ENCODE measurements at places on chromosomes 5 and 9. TPM values are rescaled to one million over a fixed set of nuclear protein-coding genes. Genes with fewer than 3 reads are reported as not detected.

DNA sequence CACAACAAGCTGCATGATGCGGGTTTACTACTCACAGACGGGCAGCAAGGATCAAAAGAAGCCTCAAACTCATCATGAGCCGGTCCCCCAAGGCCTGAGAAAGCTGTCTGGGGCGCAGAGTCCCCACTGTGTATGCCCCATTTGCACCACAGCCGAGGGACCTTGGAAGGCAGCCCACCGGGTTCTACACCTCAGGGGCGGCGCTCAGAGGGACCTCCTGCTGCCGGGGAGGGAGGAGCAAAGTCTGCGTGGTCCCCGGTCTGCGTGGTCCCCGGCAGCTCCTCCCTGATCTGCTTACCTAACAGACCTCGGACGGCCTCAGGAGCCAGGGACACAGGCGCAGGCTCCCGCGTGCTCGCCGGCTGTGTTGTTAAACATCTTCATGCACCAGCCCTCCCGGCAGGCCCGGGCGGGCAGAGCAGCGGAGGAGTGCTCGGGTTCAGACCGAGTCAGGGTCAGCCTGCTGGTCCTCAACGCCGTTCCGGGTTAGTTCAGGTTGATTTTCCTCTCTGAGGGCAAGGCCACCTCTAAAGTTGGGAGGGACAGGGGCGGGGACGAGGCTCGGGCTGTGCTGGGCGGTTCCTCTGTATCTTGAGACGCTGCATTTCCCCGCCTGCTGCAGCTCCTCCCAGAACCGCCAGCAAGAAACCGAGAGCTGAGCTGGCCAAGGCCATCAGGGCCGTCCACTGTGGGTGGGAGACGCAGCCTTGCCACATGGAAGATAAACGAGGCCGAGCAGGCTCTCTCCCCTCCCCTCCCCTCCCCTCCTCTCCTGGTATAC lies 74.6 kb downstream of the MRPL36 start:
- DNase-seq, result peak; percentile 24

GRCh38 chr5:152218694-152219093 lies 186.4 kb downstream of the NMUR2 start:
- DNase-seq, result no peak

GRCh38 chr5:164119806-164120447 lies 614.5 kb downstream of the MAT2B start:
- DNase-seq, result no peak

- DNase-seq, result no peak
These were observed 25.8 kb upstream of the IFNA14 start for GRCh38 chr9:21265421-21266189.

GRCh38 chr5:179171816-179172745 lies 111.9 kb downstream of the ZNF354C start:
- no peak for DNase-seq

Gene IARS1
- total RNA-seq, result 176 TPM

Data from umbilical cord (tissue), 2 donors.